ENCODE measurements at places on chromosomes 16 and 17.

DNA sequence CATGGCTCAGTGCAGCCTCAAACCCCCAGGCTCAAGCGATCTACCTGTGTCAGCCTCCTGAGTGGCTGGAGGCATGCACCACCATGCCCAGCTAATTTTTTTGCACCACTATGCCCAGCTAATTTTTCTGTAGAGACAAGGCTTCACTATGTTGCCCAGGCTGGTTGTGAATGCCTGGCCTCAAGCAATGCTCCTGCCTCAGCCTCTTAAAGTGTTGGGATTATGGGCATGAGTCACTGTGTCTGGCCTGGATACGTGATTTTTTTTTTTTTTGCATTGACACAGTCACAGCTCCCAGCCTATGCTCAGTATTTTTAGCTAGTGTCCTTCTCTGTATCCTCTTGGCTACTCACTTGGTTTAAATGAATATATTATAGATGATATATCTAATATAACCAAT is 377.0 kb upstream of the TNRC6C start:
- DNase-seq: no peak

GRCh38 chr16:12688951-12689850 is 114.5 kb downstream of the CPPED1 start:
- DNase-seq: no peak

DNA sequence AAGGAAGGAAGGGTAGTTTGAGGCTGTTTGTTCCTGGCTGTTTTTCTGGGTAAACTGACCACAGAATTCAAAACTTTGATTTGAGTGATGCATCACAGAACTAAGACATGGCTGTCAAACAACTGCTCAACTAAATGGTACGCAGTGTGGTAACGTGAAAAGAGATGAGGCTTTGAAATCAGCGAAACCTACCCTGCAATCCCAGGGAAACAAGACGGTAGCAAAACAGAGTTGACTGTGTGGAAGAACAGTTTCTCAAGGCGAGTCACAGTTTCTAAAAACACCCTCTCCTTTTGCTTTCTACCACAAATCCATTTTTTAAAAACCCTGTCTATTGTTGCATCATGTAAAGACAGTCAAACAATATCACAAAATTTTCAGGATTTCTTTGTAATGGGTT is 156.0 kb upstream of the MAF start:
- no peak for DNase-seq

DNA sequence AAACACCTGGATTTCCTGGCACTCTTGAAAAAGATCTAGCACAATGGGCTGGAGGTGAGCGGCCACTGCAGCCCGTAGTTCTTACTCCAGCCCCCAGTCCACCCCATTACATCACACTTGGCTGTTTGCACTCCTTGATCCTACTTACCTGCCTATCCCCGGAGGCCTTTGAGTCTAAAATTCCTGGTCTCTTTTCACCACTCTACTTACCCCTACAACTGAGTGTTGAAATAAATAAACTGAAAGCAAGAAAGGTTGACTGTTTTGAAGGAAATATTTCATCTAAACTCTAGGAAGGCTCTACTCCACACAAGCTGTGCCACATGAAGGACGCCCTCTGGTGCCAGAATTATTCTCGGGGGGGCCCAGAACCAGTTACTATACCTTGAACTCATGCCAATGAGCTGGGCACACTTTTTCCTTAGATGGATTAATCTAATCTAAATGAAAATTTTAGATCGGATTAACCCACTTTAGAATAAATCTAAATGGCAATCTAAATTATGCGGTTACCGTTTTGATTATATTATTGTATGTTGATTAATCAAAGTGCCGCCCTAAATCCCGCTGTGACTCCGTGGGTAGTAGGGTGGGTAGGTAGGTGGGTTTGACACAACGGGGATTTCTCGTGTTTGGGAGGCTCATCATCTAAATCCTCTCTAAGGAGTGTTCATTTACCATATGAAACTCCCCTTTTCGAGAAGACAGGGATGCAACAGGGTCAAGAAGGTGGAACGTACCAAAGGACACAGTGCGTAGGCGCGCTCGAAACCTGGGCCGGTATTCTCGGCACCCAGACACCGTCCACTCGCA is 651 bp upstream of the EIF1 start:
- peak; percentile 43 for DNase-seq

GRCh38 chr17:81995463-81996231 is 18.2 kb downstream of the ASPSCR1 start:
- no peak for DNase-seq

DNA sequence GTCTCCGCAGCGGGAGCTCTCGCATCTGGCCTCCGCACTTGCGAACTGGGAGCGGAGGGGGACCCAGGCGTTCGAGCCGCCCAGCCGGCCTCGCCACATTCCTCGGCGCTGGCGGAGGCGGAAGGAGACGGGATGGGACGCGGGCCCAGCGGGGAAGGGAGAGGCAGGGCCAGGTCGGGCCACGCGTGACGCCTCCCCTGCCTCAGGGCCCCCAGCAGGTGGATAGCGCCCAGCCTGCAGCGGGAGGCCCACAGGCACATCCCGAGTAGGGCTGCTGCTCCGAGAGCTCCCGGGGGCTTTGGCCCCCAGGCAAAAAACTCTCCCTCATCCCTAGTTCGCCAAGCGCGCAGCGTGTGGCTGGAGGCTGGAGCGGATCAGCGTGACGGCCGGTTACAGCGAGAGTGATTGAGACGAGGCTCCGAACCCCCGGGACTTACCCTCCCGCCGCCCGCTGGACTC is 800 bp downstream of the PLEKHH3 start:
- no peak for DNase-seq

DNA sequence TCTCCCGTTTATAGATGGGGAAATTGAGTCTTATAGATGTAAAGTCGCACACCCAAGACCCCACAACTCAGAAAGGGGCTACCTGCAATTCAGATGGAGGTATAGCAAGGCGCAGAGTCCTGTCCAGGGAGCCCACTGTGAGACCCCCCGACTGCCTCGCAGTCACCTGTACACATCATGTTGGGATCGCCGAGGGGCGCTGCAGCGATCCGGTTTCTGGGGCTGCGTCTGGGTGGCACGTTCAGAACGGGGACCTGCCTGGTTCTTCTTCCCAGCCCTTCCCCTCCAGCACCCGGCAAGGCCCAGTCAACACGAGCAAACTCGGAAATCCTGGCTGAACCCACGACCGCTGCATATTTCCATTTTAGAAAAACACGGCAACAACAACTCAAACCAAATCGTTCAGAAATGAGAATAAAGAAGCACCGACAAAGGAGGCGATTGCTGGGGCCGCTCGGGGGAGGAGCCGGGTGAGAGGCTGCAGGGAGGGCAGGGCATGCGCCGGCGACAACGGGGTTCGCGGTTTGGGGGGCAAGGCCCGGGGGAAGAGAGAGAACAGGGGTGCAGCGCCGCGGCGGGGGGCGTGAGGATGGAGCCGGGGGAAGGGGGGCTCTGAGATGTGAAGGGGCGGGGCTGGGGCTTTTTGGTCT is 643 bp downstream of the HSDL1 start:
- peak; percentile 5 for DNase-seq
